ENCODE measurements at places on chromosomes 5 and 9.

GRCh38 chr9:133992780-133993634 lies 883 bp upstream of the VAV2 start:
- peak; percentile 46 for DNase-seq

DNA sequence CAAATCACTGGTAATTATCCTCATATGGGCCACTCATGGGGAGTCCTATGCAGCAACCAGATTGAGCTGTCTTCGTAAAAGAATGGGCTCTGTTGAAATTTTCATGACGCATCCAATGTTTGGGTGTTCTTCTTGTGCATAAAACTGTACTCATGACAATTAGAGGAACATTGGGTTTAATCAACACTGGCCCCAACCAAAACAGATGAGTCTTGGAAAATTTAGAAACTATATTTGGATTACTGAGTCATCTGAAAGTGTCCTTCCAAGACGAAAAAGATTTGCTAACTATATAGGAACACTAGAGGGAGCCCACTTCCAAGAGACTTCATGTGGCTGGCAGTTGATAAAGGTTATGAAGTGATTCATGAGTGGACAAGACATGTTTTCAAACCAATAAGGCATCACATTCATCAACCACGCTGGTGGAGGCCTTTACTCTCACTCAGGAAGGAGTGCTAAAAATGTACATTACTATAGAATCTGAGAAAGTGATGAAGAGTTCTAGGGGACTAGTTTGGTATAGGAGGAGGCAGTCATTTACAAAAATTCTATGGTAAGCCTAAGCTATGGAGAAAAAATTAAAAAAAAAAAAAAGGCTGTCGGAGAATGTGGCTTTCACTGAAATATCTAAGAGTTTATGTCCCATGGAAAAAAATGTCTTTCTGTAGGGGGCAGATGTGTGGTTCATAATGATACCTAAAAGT lies 313.5 kb downstream of the PRDM9 start:
- peak; percentile 6 for DNase-seq

DNA sequence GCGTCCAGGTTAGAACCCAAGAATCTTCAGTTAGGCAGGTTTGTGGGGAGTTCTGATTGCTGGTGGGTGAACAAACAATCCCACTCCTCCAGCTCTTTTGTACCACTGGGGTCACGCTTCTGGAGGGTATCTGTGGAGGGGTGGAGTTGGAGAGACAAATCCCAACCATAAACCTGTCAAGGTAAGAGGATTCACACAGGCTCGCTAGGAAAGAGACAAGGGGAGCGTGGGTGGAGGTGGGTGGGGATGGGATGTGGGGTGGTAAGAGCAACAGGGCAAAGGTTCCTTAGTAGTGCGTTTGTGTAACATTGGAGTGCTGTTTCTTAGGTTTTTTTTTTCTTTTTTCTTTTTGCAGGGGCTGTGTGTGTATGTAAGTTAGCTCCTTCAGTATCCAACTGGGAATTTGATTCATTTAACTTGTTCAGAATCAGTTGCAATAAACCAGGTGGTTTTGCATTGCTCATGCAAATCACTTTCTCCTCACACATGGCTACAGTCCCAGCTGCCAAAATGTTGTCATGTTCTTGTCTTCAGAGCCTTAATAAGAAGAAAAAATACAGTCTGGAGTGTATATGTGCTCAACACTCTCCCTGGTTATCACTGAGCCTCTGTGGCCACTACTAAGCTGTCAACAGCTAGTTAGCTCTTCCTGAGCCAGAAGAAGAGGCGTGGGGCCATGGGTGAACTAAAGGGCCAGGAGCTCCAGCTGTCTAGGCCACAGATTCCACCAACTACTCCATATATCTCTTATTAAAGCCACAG lies 164.0 kb upstream of the RAD23B start:
- DNase-seq, result no peak

DNA sequence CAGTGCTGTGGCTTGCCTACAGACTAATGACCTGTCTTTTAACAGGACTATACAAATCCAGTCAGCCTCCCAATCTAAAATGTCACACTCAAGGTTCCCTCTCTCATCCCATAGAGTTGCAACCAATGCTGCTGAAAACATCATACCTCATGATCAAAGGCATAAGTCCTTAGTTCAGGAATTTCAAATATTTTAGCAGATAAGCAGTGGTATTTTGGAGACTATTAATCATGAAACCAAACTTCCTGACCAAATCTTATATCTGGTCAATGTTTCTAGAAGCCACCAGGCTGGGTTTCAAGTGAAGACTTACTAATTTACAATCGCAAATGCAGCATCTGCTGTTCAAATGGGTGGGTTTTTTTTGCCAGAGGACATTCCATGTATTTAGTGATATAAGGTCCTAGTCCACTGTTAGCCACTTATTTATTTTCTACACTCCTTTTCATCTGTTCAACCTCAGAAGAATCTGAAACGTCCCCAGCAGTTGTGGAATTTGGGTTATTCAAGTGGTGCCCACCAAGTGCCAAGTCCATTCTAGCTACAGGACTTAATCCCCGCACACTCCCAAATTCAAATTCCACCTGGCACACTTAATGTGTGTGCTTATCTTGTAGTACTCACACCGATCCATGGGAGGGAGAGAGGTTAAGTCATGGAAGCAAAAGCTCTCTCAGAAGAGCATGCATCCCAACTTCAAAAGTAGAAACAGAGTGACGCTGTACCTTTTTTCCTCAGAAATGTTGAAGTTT lies 5.8 kb downstream of the TAS2R1 start:
- DNase-seq, result no peak

- peak; percentile 13 for DNase-seq
These were observed 105.3 kb downstream of the UBE2R2 start for GRCh38 chr9:33921967-33922895.

- DNase-seq, result no peak
These were observed 57.8 kb upstream of the TRPM3 start for GRCh38 chr9:71179183-71179582.

DNA sequence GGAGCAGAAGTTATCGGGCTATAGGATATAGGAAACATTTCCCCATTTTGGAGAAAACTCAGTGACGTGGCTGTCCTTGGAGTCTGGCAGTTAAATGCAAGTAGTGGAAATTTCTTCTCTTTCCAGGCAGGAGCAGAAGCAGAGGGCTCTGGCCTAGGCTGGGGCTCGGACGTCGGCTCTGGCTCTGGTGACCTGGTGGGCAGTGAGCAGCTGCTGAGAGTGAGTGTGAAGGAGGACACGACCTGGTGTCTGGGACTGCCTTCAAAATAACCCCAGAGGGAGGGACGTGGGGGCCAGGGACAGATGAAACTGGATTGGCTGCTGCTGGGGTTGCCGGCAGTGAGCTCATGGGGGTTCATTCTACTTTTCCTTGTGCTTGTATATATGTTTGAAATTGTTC lies 79.5 kb downstream of the COL15A1 start:
- DNase-seq, result no peak

DNA sequence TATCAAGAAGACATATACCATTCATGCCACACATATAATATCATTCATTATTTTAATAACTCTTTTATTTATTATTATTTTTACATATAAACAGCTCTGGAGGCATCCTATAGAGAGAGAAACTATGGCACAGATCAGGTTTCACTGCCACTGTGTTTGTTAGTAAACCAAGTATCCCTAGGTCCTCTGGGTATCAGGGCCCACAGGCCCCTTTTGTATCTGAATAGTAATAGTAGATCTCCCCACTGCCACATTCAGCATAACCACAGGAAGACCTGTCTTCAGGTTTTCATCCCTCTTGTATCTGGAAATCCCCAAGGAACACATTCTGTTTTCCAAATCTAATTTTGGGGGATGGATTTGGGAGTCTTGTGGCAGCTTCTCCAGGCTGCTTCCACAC lies 94.0 kb downstream of the SPATA31D1 start:
- no peak for DNase-seq

Data from AML-193 (cell line).